ENCODE measurements at places on chromosomes 16 and 17. TPM values are rescaled to one million over a fixed set of nuclear protein-coding genes. Genes with fewer than 3 reads are reported as not detected.
A peak's percentile ranks its signal among the peaks of the same experiment; 100 is the strongest.

DNA sequence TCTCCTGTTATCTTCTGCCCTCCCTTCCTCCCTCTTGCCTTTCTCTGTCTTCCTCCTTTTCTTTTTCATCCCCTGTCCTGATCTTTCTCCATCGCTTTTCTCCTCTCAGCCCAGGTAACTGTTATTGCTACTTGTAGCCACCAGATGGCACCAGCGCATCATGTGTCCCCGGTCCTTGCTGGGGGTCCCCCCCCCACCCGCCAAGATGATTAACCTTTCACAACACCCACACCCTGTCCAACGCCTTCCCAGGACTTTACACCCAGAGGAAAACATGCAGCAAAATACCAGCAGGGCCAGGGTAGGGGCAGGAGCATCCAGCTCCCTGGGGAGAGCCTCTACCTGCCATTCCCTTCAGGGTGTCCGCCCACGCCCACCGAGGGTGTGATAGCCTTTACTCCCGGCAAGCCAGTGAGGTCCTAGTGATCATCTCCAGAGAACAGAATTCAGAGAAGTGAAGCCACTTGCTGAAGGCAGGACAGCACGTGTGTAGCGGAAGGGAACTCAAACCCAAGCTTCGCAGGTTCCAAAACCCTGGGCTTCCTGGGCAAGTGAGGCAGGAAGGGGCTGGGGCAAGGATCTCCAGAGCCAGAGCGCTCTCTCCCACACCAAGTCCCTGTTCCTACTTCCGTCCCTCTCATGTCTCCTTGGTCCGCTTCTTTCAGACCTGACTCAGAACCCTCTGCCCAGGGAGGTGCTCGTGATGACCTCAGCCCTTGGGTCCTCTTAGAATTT, 13.4 kb upstream of the TAC4 start:
- DNase-seq = peak; percentile 56

DNA sequence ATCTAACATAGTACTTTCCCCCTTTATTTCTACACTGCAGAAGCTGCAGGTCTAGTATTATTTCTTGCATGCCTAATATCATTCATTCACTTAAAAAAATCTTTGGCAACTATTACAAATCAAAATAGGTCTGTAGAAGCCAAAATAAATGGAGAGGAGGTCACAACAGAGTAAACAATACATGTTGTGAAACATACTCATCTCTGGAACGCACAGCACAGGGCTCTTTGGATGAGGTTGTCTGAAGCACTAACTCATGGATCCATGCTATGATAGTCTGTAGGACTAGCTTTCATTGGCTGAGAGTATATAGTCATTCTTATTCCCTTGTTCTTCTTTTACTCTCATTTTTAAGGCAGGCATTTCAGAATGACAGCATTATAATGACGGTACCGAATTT, 21.3 kb downstream of the MYO1D start:
- no peak for DNase-seq

Gene FN3K
- 12.4 TPM for polyA plus RNA-seq

Gene C1QTNF8
- not detected for polyA plus RNA-seq

- no peak for DNase-seq
These were observed 1.0 kb downstream of the SSTR2 start for GRCh38 chr17:73165616-73166404.
